ENCODE measurements at places on chromosomes 4 and X.

- no peak for DNase-seq
These were observed 5.2 kb downstream of the TKTL1 start for GRCh38 chrX:154300816-154301215.

GRCh38 chrX:39409246-39409917, 608.1 kb downstream of the MID1IP1 start:
- DNase-seq, result no peak

DNA sequence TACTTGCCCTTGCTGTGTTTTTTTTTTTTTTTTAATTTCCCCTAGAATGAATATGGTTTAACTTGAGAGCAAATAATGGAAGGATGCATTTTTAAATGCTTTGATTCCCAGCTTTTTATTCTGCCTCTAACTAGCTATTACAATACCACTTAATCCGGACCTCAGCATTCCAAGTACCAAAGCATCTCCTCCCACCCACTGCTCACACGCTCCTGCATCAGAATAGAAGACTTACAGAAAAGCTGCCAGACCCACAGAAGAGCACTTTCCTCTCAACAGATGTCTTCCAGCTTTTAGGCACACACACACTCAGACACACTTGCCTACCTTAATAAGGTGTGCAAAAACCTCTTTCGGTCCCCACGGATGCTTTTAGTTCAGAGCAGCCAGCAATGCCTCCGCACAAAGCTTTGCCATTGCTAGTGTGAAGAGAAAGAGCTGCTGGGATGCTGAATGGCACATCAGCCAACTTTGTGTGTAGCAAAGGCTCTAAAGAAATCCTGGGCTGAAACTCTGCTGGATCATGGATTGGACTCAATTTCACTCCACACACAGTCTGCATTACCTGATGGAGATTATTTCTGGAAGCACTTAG, 1056.2 kb downstream of the DMD start:
- no peak for DNase-seq

DNA sequence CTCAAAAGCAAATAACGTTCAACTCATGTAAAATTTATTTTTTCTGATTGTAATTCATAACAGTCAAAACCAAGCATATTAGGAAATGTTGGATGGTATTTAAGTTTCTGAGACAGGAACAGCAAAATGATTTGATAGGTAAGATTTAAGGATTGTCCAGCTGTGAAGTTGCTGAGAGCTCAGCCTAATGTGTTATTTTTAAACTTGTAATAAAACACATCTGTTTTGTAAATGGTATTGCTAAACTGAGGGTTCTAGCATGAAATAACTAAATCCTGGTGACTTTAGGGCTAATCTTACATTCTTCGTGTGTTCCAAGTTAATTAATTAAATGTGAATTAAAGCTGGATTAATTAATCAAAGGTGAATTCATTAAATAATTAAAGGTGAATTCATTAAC, 13.3 kb downstream of the TLR10 start:
- no peak for DNase-seq

GRCh38 chrX:37813570-37813969, 33.7 kb downstream of the CYBB start:
- DNase-seq, result no peak

- no peak for DNase-seq
These were observed 283.6 kb downstream of the GALNTL6 start for GRCh38 chr4:172096786-172097185.

DNA sequence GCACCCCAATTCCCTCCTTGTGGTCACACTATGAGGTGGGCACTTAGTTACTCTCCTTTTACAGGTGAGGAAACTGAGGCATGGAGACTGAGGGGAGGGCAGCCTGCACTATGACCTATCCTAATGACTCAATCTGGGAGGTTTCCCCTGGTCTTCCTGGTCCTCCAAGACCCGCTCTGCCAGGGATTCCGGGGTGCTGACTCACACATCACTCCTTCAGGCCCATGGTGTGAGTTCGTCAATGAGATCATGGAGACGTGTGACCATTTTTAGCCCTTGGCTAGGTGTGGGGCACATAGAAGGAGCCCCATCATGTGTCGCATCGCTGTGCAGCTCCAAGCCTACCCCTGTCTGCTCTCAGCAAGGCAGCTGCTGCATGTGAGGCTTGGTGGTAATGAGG, 32.4 kb upstream of the BCOR start:
- no peak for DNase-seq

Measured in NCI-H510A (cell line).